NCI-H1694 (cell line): ENCODE measurements at places on chromosomes 6 and 20.

- DNase-seq: no peak
These were observed 61.6 kb downstream of the PREX1 start for GRCh38 chr20:48766205-48766604.

- DNase-seq: no peak
These were observed 29.2 kb downstream of the SYNJ2 start for GRCh38 chr6:158010591-158011477.

DNA sequence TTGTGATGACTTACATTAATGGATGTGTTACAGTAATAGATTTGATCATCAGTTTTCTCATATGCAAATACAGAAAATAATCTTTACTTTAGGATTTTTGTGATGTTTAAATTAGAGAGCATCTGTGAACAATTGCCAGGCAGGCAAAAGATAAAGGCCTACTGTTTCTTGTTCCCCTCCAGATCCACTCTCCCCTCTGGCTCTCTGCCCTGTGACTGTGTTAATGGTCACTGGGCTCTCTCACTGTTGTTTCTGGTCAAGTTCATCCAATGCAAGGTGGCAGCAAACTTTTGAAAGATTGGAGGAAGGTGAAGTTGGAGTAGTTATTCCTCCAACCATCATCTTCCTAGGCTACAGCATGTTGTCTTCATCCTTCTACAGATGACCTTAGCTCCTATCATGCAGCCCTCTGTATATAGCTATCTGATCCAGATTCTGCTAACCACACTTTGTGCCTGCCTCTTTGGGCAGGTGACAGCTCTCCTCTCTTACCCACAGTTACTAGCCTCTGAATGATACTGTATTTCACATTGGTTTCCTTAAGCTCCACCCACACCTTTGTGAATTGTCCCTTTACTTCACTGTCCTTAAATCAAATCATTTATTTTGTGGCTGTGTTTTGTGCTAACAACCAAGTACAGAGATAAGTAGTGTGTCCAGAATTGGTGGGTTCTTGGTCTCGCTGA, 48.9 kb upstream of the ARG1 start:
- DNase-seq: no peak

DNA sequence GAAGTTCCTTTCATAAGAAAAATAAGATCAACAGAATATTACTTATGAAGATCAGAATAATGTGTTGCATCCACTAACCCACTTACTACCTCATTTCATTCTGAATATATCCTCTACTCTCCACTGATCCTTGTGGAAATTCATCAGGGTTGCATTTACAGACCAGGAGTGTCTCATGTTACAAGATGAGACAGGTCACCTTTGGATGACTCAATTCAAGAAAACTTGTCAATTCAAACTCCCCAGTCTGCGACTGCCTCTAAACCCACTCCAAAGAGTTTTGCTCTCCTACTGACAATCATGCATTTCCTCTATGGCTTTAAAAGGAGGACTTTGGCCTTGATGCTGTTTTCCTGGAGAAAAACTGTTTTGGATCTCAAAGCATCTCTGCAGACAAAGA, 68.4 kb downstream of the ID4 start:
- no peak for DNase-seq

GRCh38 chr20:34016736-34017135, 23.0 kb downstream of the RALY start:
- no peak for DNase-seq

- no peak for DNase-seq
These were observed 13.8 kb upstream of the SDHAF4 start for GRCh38 chr6:70552974-70553373.

DNA sequence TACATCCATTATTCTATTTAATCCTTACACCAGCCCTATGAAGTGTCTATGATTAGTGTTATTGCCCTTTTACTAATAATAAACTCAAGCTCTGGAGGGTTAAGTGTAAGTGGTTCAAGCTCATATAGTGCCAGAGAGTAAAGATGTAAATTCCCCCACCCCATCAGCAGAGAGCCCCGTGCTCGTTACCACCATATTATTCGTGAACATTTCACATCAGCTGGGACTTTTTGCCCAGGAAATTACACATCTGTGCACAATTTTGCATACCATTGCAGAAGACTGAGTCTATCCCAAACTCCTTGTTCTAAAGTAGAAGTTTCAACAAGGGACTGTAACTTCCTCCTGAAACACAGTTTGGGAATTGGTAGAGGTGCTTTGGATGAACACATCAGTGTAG, 220.1 kb downstream of the BCAS1 start:
- DNase-seq: no peak

DNA sequence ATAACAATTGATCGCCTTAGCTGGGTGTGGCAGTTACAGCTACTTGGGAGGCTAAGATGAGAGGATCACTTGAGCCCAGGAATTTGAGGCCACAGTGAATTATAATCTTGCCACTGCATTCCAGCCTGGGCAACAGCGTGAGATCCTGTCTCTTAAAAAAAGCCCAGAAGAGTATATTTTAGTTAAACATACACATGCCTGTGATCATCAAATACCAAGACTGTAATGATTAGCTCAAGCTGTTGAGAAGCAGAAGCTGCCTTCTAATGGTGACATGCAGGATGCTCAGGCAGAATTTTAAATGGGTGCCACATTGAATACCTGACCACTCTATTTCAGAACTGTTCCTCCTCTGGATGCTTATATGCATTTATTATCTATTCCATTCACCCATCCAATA, 8.9 kb upstream of the TMEM14A start:
- no peak for DNase-seq

GRCh38 chr6:108710030-108710429, 138.2 kb upstream of the ARMC2 start:
- DNase-seq: no peak

DNA sequence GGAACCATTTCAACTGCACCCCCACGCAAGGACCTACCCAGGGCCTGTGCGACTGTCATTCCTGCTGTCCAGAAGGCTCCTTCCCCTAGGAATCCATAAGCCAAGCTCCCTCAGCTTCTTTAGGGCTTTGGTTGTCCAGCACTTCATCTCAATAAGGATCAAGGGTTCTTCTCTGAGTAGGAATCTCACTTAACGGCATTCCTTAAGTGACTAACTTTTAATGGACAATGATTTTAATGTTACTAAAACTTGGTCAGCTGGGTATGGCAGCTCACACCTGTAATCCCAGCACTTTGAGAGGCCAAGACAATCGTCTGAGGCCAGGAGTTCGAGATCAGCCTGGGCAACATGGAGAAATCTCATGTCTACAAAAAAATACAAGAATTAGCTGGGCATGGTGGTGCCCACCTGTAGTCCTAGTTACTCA, 13.4 kb downstream of the UBE2V1 start:
- DNase-seq: no peak

DNA sequence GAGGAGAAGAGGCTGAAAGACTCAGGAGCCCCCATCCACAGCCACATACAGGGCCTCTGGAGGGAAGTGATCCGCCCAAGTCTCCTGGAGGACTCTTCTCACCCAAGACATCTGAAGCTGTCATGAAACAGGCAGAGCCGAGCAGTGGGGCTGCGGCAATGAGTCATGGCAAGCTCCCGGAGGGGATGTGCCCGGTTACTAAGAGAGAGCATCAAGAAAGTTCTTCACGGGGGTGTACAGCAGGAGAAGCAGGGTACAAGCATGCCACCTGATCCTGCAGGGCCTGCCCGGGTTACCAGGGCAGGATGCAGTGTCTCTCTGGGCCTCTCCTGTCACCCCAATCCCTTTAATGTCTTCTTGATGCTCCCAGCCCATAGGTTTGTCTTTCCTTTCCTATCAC, 21.1 kb downstream of the TRIM26 start:
- no peak for DNase-seq
